ENCODE measurements at places on chromosomes 13 and 19.

DNA sequence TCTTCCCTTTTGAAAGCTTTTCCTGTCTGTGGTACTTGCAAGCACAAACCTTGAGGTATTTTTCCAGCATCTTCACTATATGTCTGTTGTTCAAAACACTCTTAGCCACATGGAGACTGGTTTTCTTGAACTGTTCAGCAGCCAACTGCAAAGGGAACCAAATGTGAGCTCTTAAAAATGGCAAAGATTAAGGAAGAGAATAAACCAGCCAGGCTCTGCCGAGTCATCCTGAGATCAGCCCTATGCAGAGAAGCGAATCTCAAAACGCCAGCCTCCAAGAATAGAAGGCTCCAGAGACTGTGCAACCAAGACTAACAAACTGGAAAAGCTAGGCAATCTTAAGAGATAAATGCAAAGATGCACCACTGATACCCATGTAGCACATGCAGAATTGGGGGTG, 20.7 kb downstream of the AKAP8 start:
- DNase-seq, result no peak

DNA sequence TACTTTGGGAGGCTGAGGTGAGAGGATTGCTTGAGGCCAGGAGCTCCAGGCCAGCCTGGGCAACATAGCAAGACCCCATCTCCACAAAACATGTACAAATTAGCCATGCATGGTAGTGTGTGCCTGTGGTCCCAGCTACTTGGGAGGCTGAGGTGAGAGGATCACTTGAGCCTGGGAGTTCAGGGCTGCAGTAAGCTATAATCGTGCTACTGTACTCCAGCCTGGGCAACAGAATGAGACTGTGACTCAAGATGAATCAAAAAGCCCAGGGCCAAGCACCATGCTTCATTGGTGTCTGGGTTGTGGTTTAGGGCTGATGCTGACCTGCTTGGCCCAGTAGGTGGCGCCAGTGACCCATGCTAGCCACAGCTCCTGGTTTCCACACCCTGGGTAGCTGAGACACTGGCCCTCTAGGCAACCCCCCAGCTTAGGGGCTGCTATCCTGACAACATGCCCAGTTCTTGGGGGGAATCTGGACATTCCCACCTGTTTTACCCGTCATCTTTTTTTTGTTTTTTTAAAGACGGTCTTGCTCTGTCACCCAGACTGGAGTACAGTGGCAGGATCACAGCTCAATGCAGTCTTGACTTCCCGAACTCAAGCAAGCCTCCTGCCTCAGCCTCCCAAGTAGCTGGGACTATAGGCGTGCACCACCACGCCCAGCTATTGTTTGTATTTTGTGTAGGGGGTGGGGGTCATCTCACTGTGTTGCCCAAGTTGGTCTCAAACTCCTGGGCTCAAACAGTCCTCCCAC, 5.5 kb downstream of the CCDC124 start:
- no peak for DNase-seq

DNA sequence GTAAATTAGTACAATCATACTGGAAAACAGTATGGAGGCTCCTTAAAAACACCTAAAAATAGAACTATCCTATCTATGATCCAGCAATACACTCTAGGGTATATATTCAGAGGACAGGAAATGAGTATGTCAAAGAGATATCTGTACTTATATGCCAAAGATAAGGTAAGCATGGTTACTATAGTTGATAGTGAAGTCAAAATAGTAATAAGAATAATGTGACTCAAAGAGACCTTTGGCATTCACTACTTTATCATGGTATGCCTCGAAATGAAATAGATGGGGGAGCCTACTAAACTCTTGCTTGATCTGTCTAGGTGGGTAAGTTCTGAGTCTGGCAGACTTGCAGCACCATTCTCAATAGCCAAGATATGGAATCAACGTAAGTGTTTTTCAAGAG, 30.3 kb downstream of the FXYD5 start:
- DNase-seq, result no peak

DNA sequence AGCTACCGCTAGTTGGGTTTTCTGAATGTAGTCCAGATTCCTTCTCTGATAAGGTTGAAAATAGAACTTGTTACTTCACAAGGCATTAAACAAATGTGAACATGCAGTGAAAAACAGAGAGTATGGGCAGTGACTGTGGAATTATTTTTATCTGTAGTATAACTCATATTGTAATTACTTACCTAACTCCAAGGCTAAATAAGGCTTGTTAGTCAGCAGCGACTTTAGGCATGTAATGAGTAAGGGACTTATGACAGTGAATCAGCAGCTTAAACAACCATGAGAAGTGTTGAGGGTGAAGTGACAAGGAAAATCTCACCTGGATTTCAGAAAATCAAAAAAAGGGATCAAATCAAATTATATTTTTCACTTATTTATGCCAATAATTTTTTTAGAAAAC, 1719.5 kb upstream of the MIR17HG start:
- DNase-seq, result no peak

GRCh38 chr13:79171141-79172061, 234.7 kb downstream of the RBM26 start:
- no peak for DNase-seq

Measured in NCI-H1417 treated with DMSO at 0.1 percent for 48 hours (cell line).